Activated T-helper 1 cell treated with anti-CD3 and anti-CD28 coated beads, Interleukin-12 subunit alpha, Interleukin-12 subunit beta, Interleukin-2, Interleukin-4 antibody, amounts not matched to agents 30 ng/mL and 10 ng/mL and 1 ng/mL, durations not matched to agents 14 hours and 24 hours and 36 hours (primary cell): ENCODE measurements at places on chromosomes 4 and X. TPM values are rescaled to one million over a fixed set of nuclear protein-coding genes. Genes with fewer than 3 reads are reported as not detected.

The STIM2 gene
- total RNA-seq: 54.1 and 55.6 TPM in 2 replicates

The PROM1 gene
- not detected in 2 replicates for total RNA-seq

The GPR119 gene
- not detected in 2 replicates for total RNA-seq

The CT45A10 gene
- total RNA-seq: not detected in 2 replicates

The PNMA6E gene
- not detected in 2 replicates for total RNA-seq

The C4orf50 gene
- 0.52 and 0.54 TPM in 2 replicates for total RNA-seq

The F11 gene
- total RNA-seq: not detected in 2 replicates
